ENCODE measurements at places on chromosomes 1 and 21.
A peak's percentile ranks its signal among the peaks of the same experiment; 100 is the strongest.

DNA sequence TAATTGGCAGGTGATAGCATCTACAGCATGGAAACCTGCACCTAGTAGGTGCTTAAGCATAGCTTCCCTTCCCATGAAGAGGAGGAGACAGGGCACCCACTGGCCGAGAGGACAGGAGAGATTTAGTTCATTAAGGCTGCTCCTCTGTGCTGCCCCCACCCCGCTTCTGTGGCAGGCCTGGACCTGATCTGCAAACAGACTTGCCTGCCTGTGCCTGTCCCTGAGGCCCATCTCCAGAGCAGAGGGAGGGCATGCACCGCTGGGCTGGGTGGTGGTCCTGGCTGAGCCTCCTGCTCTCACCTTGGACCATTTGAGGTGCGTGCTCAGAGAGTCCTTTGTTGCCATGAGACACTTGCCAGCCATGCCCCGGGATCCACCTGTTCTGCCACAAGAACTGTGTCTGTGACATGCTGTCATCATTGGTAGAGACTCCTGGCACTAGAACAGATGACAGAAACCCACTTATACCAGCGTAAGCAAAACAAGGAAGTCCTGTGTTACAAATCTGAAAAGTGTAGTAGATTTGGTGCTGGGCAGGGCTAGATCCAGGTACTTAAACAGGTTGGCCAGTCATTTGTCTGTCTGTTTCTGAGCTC, 55.6 kb downstream of the PTPRF start:
- DNase-seq = no peak

- DNase-seq = peak; percentile 92
These were observed 262.4 kb downstream of the ST6GALNAC3 start for GRCh38 chr1:76336931-76337371.

- DNase-seq = no peak
These were observed 47.8 kb upstream of the CCDC190 start for GRCh38 chr1:162908780-162909179.

DNA sequence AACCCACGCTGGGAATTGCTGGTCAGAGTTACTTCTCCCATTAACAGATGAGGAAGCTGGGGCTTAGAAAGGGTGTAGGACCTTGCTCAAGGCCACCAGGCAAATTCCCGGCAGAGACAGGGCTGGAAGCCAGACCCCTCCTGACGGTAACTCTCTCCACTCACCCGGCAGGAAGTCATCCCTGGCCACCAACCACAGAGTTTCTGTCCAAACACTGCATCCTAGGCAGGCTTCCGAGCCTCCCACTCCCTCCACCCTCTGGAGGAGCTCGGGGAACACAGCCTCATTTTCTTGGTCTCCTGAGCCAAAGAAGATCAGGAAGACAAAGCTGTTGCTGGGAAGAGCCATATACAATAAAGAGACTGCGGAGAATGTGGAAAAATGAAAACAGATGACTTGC, 25.0 kb upstream of the ZNF436 start:
- no peak for DNase-seq

DNA sequence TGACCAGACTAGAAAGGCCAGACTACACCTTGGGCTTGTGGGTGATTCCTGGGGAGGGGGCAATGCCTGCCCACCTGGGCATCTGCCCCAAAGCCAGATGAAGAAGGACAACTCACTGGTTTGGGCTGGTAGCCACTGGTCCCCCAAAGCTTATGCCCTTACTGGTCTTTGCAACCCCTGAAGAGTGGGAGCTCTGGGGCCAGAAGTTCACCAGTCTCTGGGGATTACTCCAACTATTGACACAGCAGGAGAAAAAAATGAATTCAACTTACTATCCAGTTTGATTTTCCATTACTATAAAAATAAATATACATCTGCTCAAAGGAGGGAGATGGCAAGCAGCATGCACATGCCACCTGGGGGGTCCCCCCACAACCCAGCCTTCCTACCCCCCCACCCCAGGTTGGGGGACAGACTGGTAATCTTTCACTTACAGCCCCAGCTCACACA, 2.6 kb downstream of the AHDC1 start:
- no peak for DNase-seq

DNA sequence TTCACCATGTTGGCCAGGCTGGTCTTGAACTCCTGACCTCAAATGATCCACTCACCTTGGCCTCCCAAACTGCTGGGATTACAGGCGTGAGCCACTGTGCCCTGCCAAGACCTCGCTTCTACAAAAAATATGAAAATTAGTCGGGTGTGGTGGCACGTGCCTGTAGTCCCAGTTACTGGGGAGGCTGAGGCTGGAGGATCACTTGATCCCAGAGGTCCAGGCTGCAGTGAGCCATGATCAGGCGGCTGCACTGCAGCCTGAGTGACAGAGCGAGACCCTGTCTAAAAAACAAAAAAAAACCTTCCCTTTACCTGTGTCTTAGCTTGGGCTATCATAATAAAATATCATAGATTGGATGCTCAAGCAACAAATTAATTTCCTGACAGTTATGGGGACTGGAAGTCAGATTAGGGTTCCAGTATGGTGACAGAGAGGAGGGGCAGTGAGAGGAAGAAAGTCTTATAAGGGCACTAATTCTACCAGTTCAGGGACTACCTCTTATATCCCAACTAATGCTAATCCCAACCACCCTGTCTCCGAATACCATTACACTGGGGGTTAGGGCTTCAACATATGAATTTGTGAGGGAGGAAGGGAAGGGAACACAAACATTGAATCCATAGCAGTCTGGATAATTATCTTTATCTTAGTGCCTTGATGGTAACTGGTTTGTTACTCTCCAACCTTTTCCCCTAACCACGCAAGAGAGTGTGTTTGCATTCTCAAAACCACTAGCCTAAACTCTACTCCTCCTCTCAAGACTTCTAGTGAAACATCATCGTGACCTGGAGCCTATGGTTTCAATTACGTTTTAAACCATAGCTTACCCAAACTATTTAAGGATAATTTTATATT, 1.0 kb upstream of the NAXE start:
- DNase-seq = no peak

- no peak for DNase-seq
These were observed 61.3 kb downstream of the B3GALNT2 start for GRCh38 chr1:235442788-235443429.

GRCh38 chr1:236489710-236490377, 33.9 kb upstream of the LGALS8 start:
- peak; percentile 27 for DNase-seq

DNA sequence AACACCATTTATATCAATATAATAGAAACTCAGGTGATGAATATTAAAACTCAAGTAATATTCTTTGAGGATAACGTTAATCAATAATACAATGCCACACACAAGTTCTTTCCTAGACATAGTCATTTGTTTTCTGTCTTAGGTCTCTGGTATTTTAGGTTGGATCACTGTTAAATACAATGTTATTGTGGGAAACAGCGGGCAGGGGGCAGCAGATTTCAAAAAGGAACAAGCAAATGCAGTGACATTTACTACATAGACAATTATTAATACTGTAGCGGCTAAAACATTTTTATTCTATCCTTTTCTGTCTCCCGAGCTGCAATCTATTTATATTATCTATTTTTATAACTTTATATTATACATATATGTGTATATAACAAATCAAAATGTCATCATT, 186.4 kb upstream of the ZNHIT6 start:
- DNase-seq = no peak

DNA sequence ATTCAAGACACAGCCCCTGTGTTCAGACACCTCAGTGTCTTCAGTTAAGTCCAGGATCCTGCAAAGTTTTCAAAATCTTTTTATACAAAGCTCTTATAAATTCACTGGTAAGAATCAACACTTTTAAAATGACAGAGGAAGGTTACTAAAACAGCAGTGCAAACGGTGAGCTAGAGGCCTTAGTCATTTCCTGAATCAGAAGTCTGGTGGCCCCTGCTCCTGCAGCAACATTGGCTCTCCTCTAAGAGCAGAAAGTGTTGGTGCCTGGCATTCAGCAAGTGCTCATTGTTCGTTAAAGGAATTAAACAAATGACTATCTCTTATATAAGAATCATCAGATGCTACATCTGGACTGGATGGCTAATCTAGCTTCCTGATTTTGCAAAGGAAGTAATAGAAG, 282.9 kb downstream of the PTGER3 start:
- DNase-seq = no peak

GRCh38 chr1:155062151-155062686, 1.3 kb upstream of the EFNA4 start:
- DNase-seq = no peak

DNA sequence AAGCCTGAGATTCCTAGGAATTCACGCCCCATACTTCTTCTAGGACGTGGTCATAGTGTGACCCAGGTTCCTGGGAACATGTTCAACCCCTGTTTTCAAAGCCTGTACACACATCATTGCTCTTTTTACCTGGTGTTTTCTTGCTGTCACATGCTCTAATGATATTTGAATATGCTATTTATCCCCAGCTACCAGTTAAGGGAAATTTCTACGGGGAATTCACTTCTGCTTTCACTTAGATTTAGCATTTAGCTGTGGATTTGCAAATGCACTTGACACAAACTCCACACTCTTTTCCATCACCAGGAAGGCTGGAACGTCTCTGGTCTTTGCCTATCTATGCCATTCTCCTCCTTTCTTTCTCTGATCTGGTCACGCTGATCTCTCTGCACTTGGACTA, 11.3 kb upstream of the SAMSN1 start:
- no peak for DNase-seq

- DNase-seq = no peak
These were observed 6.9 kb downstream of the TAF5L start for GRCh38 chr1:229619002-229619401.

- no peak for DNase-seq
These were observed 10.9 kb upstream of the PROX1 start for GRCh38 chr1:213976665-213977485.

- no peak for DNase-seq
These were observed 26.0 kb downstream of the PTBP2 start for GRCh38 chr1:96747565-96747964.

DNA sequence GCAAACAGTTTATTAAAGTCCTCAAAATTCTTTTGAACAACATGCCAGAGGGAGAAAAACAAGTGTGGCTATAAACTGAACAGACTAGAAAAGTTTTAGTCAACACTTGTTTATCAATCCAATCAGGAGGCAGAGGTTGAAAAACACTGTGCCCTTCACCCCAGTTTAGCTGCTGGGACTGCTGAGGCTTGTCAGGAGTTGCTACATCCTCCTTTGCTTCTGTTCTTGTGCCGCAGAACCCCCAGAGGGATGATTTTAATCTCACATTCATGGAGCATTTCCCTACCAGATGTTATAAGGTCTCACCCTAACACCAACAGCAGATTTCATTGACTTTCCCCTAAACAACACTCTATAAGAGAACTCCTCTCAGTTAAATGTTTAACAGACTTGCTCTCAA, 321.2 kb downstream of the VAV3 start:
- DNase-seq = no peak
